ENCODE measurements at places on chromosomes 6 and 20. TPM values are rescaled to one million over a fixed set of nuclear protein-coding genes. Genes with fewer than 3 reads are reported as not detected.

DNA sequence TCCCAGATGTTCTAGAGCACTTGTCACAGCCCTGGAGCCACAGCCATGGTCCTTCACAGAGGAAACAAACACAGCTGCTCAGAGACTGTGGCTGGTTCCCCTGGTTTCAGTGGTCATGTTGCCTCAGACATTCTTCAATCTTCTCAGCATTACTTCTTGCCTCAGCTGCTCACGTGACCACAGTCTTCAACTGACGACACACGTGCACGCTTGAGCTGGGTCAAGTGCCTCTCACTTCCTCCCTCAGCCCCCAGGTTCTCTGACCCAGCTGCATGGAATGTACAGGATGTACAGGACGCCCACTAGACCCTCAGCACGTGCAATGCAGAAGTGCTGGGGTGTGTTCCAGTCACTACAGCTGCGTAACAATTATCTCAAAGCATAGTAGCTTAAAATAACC, 159.8 kb upstream of the GGTLC1 start:
- peak; percentile 52 for DNase-seq

- DNase-seq: no peak
Observed at GRCh38 chr6:44675449-44675848, 287.9 kb downstream of the CDC5L start.

DNA sequence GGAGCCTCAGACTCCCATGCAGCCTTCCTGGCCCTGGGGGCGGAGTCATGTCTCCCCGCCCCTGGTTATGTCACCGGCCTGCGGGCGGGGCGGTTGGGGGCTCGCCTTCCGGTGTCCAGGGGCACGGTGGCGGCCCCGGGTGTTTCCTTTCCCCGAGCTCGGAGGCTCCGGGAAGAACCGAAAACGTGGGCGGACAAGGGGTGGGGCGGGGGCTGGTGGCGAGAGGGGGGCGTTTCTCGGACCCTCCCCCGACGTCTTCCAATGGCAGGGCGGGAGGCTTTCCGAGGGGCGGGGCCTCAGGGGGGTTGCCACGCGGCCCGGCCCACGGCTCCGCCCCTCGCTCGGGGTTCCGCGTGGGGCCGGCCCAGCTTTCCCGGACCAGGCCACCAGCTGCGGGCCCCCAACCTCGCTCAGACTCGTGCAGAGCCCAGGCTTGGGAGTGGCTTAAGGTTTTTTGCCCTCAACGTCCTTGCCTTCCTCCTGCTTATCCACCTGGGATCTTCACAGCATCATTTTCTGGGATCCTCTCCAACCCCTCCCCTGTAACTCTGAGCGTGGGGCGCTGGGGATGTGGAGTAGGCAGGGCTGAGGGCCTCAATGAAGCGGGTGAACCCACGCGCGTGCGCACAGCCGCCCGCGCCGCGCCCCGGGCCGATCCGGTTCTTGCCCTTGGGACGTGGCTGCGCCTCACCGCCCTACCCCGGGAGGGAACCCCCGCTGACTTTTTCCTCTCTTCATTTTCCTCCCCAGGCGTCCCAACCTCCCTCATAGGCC, 2.1 kb upstream of the NRN1 start:
- DNase-seq: peak; percentile 30

GRCh38 chr6:35065870-35066269, 75.3 kb downstream of the TCP11 start:
- no peak for DNase-seq

- no peak for DNase-seq
Observed at GRCh38 chr6:127148511-127148910, 30.0 kb downstream of the RSPO3 start.

- no peak for DNase-seq
Observed at GRCh38 chr6:34491091-34491430, 25.2 kb downstream of the PACSIN1 start.

CLPSL1 gene
- not detected for total RNA-seq
